Body of pancreas (tissue), 4 donors: ENCODE measurements at places on chromosomes 4 and X.

- H3K4me1 ChIP-seq, result no peaks in the 10 kb centered on the region
- no peak overlapping the region for H3K4me3 ChIP-seq
- no peaks in the 10 kb centered on the region for H3K27me3 ChIP-seq
- no peaks in the 10 kb centered on the region for H3K36me3 ChIP-seq
- no peak overlapping the region for H3K27ac ChIP-seq
These were observed 150.6 kb downstream of the ATRX start for GRCh38 chrX:77635373-77635772.

- no peaks in the 10 kb centered on the region for H3K36me3 ChIP-seq
- H3K4me3 ChIP-seq, result no peak overlapping the region
- no peak overlapping the region for H3K27ac ChIP-seq
- no peak for DNase-seq
These were observed 2.0 kb upstream of the TMPRSS11D start for GRCh38 chr4:67885762-67886161.

DNA sequence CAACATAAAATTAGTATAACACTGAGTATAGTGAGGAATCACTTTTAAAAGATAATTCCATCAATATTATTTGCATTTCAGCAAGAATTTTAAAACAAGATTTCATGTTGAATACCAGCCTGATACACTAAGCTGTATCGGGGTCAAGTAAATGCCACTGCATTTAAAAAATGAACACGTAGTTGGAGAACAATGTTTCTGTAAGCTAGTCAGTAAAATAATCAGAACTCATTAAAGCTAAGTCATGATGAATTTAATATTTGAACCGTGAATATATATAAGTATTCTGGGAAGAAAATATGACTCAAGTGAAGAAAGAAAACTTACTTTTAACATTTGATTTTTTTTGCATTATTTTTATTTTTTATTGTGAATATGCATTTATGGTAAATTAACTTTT, 611.0 kb upstream of the PABPC4L start:
- H3K36me3 ChIP-seq, result no peaks in the 10 kb centered on the region
- H3K27me3 ChIP-seq, result no peaks in the 10 kb centered on the region
- H3K27ac ChIP-seq, result no peak overlapping the region
- no peak overlapping the region for H3K4me3 ChIP-seq

GRCh38 chr4:182812916-182813315, 104.3 kb downstream of the DCTD start:
- H3K27me3 ChIP-seq, result no peaks in the 10 kb centered on the region
- no peak overlapping the region for H3K4me3 ChIP-seq
- no peak overlapping the region for H3K27ac ChIP-seq
- DNase-seq, result no peak

GRCh38 chr4:112472318-112472717, 43.7 kb downstream of the NEUROG2 start:
- H3K4me3 ChIP-seq, result no peak overlapping the region
- DNase-seq, result no peak
- no peak overlapping the region for H3K27ac ChIP-seq
- no peaks in the 10 kb centered on the region for H3K27me3 ChIP-seq
- H3K4me1 ChIP-seq, result no peaks in the 10 kb centered on the region

DNA sequence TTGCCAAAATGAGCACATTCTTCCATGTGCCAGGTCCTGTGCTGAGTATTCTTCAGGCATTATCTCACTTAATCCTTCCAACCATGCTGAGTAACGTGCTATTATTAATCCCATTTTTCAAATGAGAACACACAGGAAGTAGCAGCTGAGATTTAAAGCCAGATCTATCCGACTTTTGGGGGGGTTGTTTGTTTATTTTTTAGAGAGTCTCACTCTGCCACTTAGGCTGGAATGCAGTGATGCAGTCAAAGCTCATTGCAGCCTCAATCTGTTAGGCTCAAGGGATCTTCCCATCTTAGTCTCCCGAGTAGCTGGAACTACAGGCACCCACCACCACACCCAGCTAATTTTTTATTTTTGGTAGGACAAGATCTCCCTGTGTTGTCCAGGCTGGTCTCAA, 55.5 kb upstream of the TRIM2 start:
- no peaks in the 10 kb centered on the region for H3K36me3 ChIP-seq
- no peak for DNase-seq
- peaks cover 20% of the 10 kb centered on the region for H3K4me1 ChIP-seq
- H3K27me3 ChIP-seq, result no peaks in the 10 kb centered on the region
- H3K27ac ChIP-seq, result no peak overlapping the region

DNA sequence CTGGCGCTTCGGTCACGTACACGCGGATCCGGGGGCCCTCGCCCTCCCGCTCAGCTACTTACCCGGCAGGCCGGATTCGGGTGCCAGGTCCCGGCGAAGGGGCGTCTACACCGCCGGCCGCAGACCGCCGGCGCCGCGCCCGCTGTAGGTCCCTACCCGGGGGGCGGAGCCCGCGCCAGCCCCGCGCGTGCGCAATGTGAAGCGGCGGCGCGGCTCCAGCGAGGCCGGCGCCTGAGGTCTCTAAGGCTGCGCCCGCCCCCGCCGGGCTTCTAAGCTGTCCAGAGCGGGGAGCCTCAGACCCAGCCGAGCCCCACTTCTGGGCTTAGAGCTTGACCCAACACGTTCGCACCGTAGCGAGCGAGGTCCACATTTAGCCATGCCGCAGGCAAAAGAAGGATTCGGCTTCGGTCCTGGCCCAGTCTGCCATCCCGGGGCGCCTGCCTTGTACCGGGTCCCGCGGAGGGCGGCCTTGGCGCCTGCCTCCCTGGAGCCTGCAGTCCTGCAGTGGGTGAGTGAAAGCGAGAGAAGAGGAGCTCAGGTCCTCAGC, at the start of gene ZNF518B:
Gene ZNF518B (minus strand): TSS at position 172 of the 547 bp plus-strand sequence. CDS start 11,098 bp downstream, outside the sequence.
- no peak within 1 kb of the TSS for H3K27ac ChIP-seq
- H3K36me3 ChIP-seq, result no peaks in the 10 kb centered on the region

DNA sequence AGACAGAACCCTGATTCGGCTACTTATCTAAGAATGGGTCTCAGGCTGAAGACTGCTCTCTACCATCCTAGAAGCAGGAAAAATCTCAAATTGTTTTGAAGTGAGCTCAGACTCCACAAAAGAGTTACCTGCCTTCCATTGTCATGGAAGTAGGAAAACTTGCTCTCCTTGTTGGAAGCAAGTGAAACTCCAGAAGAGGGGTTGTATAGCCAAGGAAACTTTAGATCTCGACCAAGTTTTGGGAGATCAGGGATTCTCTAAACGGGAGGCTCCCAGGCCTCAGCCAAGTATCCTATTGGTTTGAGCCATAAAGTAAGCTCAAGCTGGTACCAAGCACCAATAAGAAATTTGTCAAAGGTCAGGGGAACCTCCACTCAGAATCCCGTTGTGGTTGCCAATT, 9.2 kb upstream of the FHDC1 start:
- H3K4me3 ChIP-seq, result no peak overlapping the region
- H3K4me1 ChIP-seq, result peaks cover 4% of the 10 kb centered on the region
- H3K36me3 ChIP-seq, result no peaks in the 10 kb centered on the region

- no peak overlapping the region for H3K4me3 ChIP-seq
- H3K27me3 ChIP-seq, result no peaks in the 10 kb centered on the region
- H3K36me3 ChIP-seq, result no peaks in the 10 kb centered on the region
These were observed 153.0 kb upstream of the RPS6KA6 start for GRCh38 chrX:84340968-84341367.
